GM12864 (cell line): ENCODE measurements at places on chromosomes 1 and 21.

GRCh38 chr1:244322791-244323521 is 128.8 kb downstream of the ADSS2 start:
- DNase-seq = no peak

GRCh38 chr1:45620588-45621500 is 3.0 kb downstream of the CCDC17 start:
- DNase-seq = no peak

DNA sequence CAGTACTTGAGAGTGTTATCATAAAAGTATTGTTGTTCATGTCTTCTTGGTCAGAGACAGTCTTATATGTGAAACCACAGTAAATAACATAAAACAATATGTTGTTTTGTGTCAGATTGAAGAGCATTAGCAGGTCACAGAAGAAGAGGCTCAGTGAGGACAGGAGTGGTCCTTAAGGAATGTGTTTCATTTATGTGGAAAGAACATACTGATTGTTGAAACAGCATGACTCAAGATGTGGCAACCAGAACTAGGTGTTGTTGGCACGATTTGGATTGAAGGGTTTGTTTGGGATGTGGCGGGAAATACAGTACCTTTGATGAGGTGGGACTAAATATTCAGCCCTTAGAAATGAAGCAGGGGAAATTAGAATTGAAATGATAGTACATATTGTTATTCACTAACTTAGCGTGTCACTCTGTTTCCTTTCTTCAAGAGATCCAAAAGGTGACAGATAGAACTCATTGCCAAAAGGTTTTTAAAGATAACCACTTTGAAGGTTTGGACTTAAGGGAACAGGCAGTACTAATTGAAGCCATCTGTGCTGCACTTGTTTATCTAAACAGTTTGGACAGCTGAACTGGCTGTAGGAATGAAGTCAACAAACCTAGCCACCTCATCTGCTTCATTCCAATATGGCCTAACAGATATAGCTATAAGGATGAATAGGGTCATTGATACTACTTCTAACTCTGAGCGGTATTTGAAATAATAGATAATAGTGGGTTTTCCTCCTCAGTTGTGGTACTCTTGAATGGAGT is 14.4 kb downstream of the RALGPS2 start:
- no peak for DNase-seq

DNA sequence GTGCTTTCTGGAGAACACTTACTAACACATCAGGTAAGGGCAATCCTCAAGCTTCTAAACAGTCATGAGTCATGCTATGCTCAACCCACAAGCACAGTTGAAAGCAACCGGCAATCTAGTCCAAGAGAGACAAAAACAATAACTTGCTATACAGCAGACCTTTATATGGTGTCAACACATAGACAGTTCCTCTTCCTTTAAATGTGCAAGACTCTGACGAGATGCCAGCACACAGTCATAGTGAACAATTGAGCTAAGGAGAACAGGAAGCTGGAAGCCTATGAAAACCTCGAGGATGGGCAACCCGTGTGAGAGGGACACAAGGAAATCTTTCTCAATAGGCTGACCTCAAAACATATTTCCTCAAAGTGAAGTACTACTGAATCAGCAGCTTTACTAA is 5.3 kb downstream of the ADIPOR1 start:
- no peak for DNase-seq

- no peak for DNase-seq
Measured at GRCh38 chr1:67749844-67750690, 65.1 kb downstream of the GADD45A start.
